ENCODE measurements at places on chromosomes 1 and 21.

DNA sequence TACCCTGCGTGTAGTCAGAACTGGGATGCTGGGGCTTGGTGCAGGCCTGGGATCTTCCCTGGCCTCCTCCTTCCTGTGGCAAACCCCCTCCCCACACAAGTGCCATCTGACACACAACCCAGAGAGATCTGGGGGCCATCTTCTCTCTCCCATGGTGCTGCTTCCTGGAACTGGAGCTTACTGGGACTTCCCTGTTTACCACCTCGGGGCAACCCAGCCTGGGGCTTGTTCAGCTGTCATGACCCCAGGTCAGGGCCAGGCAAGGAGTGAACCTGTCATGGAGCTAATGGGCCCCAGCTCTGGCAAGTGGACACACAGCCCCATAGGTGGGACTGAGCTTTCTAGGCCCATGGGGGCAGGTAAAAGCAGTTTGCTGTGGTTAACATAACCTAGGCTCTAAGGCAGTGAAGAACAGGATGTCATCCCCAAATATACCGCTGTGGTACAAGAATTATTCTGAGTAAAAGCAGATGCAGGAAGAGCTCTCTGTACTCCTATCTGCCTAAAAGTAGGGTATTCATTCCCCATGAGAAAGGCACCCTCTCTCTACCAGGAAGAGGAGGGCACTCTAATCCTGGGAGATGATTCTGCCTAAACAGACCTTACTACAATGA lies 2.4 kb downstream of the TRIM11 start:
- DNase-seq = no peak

DNA sequence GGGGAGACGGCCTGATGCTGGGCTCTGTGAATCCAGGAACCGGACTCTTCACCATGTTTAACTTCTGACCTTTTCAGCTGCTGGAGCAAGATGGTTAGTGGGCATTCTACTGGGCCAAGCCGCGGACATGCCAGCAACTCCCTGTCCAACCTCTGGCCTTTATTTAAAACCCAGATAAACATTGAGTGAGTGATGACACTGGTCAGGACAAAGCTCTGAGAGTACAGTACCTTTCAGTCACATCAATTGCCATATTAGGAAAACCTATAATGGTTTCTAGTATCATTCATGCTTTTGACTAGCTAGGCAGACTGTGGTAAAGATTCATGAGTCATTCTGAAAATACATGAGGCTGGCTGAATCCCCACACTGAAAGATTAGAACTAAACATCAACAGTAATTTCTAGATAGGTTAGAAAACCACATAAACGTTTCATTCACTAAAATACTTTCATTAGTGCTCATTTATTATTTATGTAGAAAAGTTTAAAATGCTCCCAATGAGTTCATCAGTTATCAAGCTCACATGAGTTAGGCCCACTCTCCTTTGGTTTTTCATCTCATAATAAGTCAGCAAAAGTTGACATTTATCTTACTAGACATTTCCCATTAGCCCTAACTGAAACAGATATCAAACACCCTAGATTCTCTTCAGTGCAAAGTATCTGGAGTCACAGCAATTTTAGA lies 7.1 kb upstream of the ACTA1 start:
- DNase-seq = no peak

DNA sequence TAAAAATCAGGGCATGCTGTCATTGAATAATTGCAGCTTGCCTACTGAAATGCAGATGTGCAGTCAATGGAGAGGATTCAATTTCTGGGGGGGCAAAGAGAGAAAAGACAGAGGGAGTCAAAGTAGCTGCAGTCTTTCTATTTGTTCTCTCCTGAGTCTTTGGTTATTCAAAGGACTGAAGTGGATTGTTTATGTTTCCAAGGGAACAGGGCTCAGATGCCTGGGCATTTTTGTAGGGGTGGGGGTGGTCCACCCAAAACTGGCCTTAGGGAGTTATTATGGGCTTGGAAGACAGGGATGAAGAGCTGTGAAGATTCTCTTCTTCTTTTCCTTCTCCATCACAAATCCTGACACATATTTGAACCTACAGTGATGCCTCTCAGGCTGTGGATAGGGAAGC lies 408.8 kb upstream of the DAB1 start:
- DNase-seq = no peak

DNA sequence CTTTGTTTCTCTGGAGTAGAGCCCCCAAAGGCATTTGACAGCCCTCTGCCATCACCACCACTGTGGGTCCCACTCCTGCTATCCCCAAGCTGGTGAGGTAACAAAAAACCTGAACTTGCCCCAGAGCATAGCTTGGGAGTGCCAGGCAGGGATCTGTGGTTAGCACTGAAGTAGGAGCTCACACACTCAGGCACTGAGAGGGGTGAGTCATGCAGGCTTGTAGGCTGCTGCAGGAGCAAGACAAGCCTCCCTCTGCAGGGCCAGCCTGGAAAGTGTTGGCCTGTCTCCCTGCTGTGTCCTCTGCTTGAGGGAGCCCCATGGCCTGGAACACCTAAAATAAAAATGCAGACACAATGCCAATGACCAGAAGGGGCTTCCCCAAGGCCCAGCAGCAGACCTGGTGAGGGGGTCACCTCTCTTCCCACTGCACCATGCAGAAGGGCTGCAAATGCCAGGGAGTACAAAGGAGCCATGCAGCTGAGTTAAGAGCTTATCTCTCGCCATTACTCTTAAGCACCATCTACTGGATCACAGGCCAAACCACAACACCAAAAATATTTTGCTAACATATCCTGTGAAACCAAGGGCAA lies 108.9 kb upstream of the POGK start:
- DNase-seq = no peak

DNA sequence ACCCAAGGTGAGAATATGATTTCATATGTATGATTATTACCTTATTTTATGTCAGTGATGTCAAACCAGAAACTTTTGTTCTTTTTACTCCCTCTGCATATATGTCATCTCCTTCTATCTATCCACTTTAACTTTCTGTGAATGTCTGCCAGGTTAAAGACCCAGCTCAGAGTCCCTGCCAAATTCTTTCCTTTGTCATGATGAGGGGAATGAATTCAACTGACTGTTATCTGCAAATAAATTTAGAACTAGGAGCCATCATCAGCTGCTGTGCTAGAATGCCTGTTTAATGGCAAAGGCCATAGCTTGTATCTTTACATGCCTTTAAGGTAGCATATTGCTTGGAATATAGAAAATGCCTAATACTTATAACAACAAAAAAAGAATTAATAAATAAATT lies 815.6 kb upstream of the NEGR1 start:
- no peak for DNase-seq

DNA sequence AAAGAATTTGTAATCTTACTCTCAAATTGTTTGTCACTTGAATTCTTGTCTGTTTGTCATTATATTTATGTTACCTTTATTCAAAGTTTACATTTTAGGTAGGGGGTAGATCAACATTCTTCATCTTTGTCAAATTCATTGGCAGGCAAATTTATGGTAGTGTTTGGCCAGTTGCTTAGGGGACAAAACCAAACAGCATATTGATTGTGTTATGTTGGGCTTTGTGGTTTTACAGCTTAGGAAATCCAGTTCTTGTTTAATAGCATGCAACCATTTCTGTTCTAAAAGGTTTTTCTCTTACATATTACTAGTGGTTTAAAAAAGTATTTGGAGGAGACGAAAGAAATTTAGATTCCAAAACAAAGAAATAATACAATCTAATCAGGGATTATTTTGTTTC lies 91.4 kb downstream of the HMCN1 start:
- DNase-seq = no peak

GRCh38 chr1:76581712-76582111 lies 285.6 kb upstream of the ST6GALNAC5 start:
- no peak for DNase-seq

DNA sequence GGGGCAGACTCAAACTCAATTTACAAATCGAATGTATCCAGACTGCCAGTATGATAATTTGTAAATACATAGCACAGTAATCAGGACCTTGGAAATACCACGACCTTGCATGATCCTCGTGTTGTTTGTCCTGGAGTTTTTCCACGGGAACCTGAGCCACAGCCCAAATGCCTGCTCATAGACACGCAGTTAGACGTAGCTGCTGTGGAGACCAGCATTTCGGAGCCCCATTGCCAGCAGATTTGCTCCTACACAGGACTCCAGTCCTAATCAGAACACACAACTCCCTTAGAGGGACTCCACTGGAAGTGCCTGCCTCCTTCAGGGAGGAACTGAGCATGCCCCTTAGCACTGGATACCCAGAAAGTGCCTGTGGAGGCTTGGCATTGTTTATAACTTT lies 163.2 kb downstream of the GALNT2 start:
- no peak for DNase-seq

DNA sequence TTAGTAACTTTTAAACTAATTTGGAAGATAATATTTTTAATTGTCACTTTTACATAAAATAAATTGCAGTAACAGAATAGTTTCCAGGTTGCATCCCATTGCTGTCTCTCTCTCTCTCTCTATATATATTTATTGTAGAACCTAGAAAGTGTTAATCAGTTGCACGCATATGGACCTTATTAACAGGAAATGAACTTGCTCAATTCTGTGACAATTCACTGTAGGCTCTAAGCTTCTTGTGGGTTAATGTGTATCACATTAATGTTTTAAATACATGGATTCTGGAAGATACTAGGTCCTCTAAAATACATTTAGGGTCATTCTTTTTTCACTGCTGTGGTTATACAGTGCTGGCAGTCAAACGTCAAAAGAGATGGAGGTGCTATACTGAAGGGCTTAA lies 33.1 kb downstream of the LRRC71 start:
- DNase-seq = no peak

GRCh38 chr1:154729031-154729442 lies 121.1 kb upstream of the ADAR start:
- no peak for DNase-seq

GRCh38 chr1:151377150-151377884 lies 4.8 kb upstream of the SELENBP1 start:
- DNase-seq = no peak

- DNase-seq = no peak
Measured at GRCh38 chr1:231369282-231369681, 31.2 kb downstream of the SPRTN start.

DNA sequence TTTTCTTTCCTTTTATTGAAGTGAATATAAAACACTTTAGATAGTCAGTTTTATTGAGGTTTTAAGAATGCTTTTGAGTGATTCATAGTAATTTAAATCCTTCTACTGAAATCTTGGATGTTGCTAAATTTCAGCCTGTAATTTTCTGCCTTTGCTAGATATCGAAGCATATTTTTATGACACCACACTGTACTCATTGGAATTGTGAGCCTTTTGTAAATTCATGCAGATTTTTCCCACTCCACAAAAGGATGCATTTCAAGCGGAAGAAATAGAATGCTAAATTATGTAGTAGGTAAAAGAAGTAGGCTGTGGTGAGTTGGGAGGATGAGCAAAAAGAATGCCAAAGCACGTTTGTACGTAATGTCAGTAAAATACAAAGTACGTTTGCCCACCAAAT lies 13.8 kb downstream of the SNX7 start:
- DNase-seq = no peak

- DNase-seq = no peak
Measured at GRCh38 chr1:38242506-38242905, 195.9 kb upstream of the POU3F1 start.

GRCh38 chr1:67831850-67832513 lies 1.3 kb downstream of the GNG12 start:
- DNase-seq = no peak

- no peak for DNase-seq
Measured at GRCh38 chr1:66285618-66286270, 248.2 kb upstream of the SGIP1 start.

- DNase-seq = no peak
Measured at GRCh38 chr1:160096274-160097116, 1.9 kb downstream of the IGSF8 start.

DNA sequence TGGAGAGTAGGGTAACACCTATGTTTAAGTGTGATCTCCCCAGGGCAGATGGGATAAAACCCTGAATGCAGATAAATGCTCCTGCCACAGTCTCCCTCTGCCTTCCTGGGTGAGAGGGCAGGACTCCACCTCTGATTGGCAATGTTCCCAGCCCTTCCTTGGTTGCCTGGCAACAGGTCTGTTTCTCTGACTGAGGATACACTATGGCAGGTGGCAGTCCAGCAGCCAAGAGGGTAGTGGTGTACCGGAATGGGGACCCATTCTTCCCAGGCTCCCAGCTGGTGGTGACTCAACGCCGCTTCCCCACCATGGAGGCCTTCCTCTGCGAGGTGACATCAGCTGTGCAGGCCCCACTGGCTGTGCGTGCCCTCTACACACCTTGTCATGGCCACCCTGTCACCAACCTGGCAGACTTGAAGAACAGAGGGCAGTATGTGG lies at the start of gene DCDC2B:
Gene DCDC2B, plus strand, starts transcription at position 199 of the 438 bp plus-strand sequence. Its CDS starts 5 bp downstream, at position 204.
- DNase-seq = no peak

DNA sequence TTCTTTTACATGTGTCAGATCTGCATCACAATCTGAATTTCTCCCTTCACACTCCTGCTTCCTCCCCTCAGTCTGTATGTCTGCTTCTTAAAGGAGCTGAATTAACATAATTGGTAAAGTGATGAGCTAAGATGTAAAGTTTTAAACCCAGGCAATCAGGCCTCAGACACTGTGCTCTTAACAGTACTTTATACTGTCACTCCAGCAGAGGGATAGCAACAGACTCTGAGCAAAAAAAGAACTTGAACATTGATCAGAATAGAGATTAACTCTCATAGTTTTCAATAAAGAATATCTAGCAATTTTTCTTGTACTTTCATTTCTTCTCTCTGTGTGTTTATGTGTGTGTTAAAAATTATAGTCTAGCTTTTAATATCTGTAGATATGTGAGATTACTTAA lies 110.3 kb downstream of the DUSP10 start:
- DNase-seq = no peak

DNA sequence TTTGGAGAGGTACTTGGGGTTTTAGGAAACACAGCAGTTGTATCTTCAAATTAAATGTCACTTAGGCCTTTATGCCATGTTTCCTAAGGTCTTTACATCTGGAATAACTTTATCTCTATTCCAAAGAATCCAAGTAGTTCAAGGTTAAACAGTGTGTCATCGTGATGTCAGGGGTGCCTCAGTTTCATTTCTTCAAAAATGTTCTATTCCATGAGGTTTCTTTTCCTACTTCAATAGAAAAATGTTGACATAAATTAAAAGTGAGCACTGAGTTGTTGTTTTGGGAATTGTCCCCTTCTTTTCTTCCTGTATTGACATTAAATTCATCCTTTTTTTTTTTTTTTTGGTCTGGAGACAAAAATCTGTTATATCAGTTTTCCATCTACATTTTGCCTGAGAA lies 160.6 kb upstream of the C21orf91 start:
- DNase-seq = no peak

- DNase-seq = no peak
Measured at GRCh38 chr1:112247036-112247597, 148.9 kb upstream of the CTTNBP2NL start.

GRCh38 chr1:190908691-190909090 lies 431.0 kb upstream of the BRINP3 start:
- DNase-seq = no peak

GRCh38 chr1:207223162-207223561 lies 98.3 kb upstream of the CD55 start:
- DNase-seq = no peak

- DNase-seq = no peak
Measured at GRCh38 chr21:45639206-45640000, 4.1 kb upstream of the PCBP3 start.

Data from activated CD4-positive, alpha-beta T cell treated with anti-CD3 and anti-CD28 coated beads, Interleukin-2, amount 50 U/mL, for 4 hours (primary cell).